ENCODE measurements at places on chromosomes 5 and 9.

GRCh38 chr5:32123058-32123805 is 50.9 kb downstream of the GOLPH3 start:
- DNase-seq: no peak

GRCh38 chr5:97417986-97418385 is 234.9 kb upstream of the RIOK2 start:
- no peak for DNase-seq

DNA sequence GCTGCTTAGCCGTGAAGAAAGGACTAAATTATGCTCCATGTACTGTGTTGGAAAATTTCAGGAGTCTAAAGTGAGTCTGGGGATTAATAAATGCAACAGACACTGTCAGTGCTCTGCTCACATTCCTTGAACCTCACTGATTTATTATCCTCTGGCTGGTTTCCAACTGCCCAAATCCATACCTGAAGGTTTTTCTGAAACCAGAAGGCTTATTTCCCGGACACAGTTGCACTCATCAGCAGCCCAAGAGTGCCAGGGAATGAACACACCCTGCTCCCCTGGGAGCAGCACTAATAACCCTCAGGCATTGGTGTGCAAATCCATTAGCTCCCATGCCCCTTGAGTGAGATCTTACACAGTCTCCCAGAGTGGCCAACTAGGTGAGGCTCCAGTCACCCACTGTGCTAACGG is 38.7 kb downstream of the F2R start:
- no peak for DNase-seq

DNA sequence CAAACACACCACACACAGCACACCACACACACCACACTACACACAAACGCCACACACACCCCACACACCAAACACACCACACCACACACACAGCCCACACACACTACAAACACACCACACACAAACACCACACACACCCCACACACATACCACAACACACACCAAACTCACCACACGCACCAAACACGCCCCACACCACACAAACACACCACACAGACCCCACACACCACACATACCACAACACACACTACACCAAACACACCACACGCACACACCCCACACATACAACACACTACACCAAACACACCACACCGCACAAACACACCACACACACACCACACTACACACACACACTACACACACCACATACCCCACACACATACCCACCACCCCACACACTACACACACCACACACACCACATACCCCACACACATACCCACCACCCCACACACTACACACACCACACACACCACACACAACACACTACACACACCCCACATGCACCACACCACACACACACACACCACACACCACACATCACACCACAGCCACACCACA is 151.2 kb downstream of the ERCC6L2 start:
- no peak for DNase-seq

Data from activated gamma-delta T cell (primary cell).